Transverse colon (tissue), 4 donors: ENCODE measurements at places on chromosomes 11 and 22. TPM values are rescaled to one million over a fixed set of nuclear protein-coding genes. Genes with fewer than 3 reads are reported as not detected.

- DNase-seq, result no peak
- H3K27me3 ChIP-seq, result no peaks in the 10 kb centered on the region
- no peak overlapping the region for H3K27ac ChIP-seq
- H3K4me1 ChIP-seq, result no peaks in the 10 kb centered on the region
- H3K36me3 ChIP-seq, result no peaks in the 10 kb centered on the region
Measured at GRCh38 chr11:15544353-15544752, 429.6 kb downstream of the INSC start.

SLC2A11 gene
- 6.0 TPM for total RNA-seq

SCARF2 gene
- total RNA-seq, result 15.9 TPM

CSRP3 gene
- total RNA-seq, result not detected

DNA sequence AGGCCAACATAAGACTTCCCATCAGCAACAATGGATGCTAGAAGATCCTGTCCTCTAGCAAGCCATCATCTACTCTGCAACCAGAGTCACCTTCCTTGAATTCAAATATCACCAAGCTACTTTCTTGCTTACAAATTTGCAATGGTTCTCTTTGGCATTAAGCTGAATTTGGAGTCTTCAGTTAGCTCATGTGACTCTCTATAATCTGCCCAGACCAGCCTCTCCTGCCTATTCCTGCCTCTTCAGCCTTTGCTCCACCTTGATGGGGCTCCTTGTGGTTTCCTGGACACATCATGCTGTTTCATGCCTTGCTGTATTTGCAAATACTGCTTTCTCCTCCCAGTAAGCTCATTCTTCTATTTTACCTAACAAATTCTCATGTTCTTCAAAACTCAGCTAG lies 82.3 kb downstream of the RASSF10 start:
- H3K27me3 ChIP-seq, result no peaks in the 10 kb centered on the region
- H3K4me1 ChIP-seq, result no peaks in the 10 kb centered on the region
- no peak overlapping the region for H3K4me3 ChIP-seq
- no peak overlapping the region for H3K27ac ChIP-seq
- H3K36me3 ChIP-seq, result no peaks in the 10 kb centered on the region
